ENCODE measurements at places on chromosomes 3 and 15.

- DNase-seq = peak; percentile 83
Measured at GRCh38 chr15:71761649-71762048, 48.7 kb upstream of the NR2E3 start.

GRCh38 chr3:72584262-72584661 is 264.0 kb downstream of the SHQ1 start:
- DNase-seq = no peak

DNA sequence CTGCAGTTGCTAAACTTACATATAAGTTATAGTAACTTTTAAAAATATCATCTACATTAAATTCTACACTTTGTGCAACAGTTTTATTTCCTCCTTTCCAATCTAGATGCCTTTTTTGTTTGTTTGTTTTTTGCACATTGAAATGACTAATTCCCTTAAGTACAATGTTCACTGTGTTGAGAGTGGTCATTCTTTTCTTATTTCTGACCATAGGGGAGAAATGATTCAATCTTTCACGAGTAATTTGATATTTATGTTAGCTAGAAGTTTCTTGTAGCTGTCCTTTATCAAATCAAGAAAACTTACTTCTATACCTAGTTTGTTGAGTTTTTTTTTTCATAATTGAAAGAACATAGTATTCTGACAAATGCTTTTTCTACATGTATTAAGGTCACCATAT is 85.0 kb upstream of the CBLB start:
- no peak for DNase-seq

GRCh38 chr15:71853543-71853942 is 43.2 kb downstream of the NR2E3 start:
- no peak for DNase-seq

GRCh38 chr3:35641920-35642527 is 2.7 kb downstream of the ARPP21 start:
- DNase-seq = no peak

- peak; percentile 21 for DNase-seq
Measured at GRCh38 chr15:62505762-62506161, 340.7 kb upstream of the C2CD4B start.

DNA sequence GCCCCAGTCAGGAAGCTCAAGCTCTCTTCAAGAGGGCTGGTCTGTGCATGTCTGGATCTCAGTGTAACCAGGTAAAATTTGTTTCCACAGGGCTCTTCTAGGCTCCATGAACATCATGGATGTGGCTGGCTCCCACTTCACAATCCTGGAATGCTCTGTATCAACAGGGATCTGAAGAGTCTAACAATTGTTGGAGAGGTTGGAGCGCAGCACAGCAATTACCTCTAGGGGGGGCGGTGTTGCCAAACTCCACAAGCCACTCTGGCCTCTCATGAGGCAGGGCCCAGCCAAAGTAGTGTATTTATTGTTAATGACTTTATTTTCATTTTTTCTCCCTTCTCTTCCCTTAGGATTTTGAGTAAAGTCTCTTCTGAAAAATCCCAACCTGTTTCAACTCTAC is 6.1 kb upstream of the EIF2B5 start:
- DNase-seq = peak; percentile 27

DNA sequence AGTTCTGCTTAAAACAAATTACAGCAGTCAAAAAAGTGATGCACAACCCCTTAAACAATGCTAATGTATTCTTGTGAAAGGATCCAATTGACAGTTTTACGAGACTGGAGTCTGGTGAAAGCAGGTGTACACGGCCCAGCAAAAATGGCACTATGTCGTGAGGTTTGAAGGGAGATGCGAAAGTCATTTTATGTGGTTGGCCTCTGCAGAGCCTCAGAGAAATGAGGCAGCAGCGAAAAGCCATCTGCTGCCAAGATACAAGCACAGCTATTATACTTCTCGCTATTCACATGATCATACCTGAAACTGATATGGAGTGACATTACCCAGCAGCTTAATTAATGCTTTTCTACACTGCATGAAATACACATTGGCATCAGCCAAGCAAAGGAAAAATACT is 36.4 kb downstream of the MECOM start:
- DNase-seq = no peak
